ENCODE measurements at places on chromosomes 4 and X.

DNA sequence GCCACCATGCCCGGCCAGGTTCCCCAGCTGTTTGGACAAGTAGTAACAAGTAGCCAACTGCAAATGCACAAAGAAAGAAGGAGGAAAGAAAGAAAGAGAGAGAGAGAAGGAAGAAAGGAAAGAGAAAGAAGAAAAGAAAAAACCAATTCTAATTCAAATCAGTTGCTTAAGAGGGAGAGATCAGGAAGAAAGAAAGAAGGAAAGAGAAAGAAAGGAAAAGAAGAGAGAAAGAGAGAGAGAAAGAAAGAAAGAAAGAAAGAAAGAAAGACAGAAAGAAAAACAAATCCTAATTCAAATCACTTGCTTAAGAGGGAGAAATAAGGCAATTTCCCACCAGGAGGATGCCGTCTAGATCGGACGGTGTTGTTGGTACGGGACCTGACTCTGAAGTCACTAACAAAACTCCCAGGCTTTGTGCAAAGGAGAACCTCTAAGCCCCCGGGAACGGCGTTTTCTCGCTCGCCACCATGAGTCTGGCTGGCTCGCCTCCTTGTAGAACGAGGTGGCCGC is 95.5 kb upstream of the PPP2R3B start:
- no peak for DNase-seq

DNA sequence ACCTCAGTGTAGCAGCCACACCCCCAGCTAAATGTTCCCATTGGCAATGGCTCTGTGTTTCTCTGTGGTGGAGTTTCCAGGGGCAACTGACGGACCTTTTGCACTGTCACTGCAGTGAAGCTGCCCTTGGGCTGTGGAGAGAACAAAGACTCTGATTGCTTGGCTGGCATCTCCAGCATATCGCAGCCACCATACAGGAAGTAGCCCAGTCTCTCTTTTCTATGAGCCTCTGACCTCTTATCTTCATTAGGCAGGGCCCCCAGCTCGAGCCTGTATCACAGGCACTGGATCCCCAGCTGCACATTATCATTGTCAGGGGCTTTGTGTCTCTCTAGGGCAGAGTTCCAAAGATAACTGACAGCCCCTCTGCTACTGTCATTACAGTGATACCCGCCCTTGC is 483.5 kb downstream of the ARAP2 start:
- no peak for DNase-seq

- no peak for DNase-seq
Observed at GRCh38 chr4:180650273-180650672, 1592.9 kb upstream of the TENM3 start.

DNA sequence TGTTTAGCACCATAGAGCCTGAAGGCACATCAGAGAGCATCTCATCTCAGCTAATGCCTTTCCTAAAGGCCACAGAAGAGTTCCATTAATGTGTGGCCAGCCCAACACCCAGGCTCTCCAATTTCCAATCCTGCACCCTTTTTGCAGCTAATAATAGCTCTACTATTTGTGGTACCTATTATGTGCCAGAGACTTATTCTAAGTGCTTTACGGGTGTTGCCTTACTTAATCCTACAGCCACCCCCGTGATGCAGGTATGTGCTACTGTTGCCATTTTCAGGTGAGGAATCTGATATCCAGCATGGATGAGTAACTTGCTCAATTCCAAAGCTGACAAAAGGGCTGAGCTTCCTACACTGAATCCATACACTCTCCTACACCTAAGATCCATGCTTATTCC is 217.6 kb upstream of the GALNT7 start:
- no peak for DNase-seq

DNA sequence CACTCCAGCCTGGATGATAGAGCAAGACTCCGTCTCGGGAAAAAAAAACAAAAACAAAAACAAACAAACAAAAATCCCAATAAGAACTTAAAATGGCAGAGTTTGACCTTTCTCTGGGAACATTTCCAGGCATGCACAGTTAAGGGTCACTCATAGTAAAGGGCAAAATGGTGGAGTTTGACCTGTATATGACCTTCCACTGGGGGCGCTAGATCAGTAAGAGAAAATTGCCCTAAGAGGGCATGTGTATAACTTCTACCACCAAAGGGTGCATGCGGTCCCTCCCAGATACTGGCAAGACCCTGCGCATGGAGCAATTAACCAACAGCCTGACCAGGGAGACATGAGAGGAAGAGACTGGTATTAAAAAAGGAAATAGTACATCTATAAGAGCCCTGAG is 177.2 kb downstream of the MOSPD2 start:
- DNase-seq = no peak

DNA sequence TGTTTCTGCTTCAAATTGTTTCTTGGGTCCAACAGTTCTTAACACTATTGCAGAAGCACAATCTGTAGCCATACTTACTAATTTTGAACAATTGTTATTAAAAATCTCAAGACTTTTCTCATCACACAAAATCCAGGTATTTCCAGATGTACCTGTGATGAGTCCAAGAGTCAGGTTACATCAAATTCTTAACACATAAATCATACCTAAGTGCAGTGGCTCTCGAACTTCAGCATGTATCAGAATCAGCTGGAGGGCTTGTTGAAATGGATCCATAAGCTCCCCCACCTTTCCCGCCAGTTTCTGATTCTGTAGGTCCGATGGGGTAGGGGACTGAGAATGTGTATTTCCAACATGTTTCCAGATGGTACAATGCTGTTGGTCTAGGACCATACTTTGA is 10.6 kb downstream of the FAM120C start:
- DNase-seq = no peak

- DNase-seq = no peak
Observed at GRCh38 chr4:59247032-59247431, 1953.1 kb upstream of the ADGRL3 start.

DNA sequence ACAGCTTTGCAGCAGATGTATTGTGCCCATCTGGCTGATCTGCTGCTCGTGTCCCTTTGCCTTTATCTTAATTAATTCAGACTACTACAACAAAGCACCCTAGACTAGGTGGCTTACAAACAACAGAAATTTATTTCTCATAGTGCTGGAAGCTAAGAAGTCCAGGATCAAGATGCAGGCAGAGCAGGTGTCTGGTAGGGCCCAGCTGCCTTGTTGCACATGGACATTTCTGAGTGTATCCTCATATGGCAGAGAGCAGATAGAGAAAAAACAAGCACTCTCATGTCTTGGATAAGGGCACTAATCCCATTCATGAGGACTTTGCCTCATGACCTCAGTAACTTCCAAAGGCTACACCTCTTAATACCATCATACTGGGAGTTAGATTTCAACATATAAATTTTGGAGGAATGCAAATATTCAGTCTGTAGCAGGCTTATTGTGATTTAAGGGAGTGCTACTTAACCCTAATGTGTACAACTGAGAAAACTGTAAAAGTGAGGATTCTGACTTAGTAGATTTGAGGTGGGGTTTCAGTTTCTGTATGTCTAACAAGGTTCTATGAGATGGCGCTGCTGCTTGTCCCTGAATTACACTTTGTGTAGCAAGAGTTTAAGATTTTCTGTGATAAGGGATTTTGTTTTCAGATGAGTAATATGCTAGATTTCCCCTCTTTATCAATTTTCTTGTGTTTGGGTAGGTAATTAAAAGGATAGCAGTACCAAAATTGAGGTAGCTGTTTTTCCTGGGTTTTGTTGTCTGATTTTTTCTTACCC is 473.2 kb upstream of the TECRL start:
- DNase-seq = peak; percentile 75

DNA sequence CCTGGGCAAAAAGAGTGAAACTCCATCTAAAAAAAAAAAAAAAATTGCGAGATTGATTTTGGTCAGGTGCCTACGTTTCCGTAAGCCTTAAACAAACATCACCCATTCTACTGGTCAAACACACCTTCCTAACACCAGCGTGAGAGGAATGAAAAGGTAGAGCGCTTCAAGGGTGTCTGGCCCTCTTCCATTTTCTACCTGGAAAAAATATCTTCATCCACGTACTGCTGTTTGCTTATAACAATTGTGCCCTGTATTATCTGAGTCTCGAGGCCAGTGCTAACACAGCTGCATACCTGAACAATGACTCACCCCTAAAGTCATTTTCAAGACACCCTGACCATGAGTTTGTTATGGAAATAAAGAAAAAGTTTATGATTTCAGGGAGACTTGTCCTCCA is 13.9 kb downstream of the TMSB4X start:
- DNase-seq = no peak

Data from NCI-H524 treated with DMSO at 0.1 percent for 48 hours (cell line).